ENCODE measurements at places on chromosomes 7 and 10. TPM values are rescaled to one million over a fixed set of nuclear protein-coding genes. Genes with fewer than 3 reads are reported as not detected.

Gene ASZ1
- not detected for total RNA-seq

Gene PTPN20
- not detected for total RNA-seq

- no peak for DNase-seq
Observed at GRCh38 chr7:100189061-100189460, 11.3 kb downstream of the STAG3 start.

GRCh38 chr10:47145290-47145934, 154.6 kb upstream of the GDF10 start:
- DNase-seq: no peak

DNA sequence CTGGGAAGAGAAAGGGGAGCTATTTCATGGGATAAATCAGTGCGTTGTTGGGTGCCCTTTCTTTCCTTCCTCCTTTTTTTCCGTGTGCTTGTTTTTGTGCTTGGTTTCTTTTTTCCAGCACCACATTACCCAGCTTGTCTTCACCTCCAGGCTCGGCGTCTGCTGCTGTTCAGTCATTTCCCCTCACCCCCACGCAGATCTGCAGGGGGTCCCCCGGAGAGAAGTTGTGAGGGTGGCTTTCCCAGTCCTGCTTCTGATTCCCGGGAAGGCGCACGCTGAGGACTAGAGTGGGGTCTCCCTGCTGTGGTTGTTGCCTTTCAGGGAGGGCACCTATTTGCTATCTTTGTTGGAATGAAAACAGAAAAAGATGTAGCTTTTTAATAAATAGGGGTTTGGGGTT, 1.6 kb downstream of the CAMK1D start:
- no peak for DNase-seq

- no peak for DNase-seq
Observed at GRCh38 chr7:155310425-155311114, 12.9 kb downstream of the INSIG1 start.

GRCh38 chr7:88091988-88092675, 127.7 kb downstream of the SRI start:
- no peak for DNase-seq

DNA sequence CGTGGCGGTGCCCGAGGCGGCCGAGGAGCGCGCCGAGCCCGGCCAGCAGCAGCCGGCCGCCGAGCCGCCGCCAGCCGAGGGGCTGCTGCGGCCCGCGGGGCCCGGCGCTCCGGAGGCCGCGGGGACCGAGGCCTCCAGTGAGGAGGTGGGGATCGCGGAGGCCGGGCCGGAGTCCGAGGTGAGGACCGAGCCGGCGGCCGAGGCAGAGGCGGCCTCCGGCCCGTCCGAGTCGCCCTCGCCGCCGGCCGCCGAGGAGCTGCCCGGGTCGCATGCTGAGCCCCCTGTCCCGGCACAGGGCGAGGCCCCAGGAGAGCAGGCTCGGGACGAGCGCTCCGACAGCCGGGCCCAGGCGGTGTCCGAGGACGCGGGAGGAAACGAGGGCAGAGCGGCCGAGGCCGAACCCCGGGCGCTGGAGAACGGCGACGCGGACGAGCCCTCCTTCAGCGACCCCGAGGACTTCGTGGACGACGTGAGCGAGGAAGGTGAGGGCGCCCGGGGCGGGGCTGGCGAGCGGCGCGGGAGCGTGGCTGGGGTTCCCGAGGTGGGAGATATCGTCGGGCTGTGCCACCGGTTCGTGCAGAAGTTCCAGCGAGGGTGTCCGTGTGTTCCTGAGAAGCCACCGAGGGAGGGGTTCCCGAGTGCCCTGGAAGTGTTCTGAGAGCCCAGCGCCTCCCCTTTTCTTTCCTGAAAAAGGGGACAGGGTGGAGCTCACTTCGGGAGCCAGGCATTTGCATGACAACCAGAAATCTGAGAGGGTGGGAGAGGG, 495 bp downstream of the EIF3B start:
- peak; percentile 3 for DNase-seq

Gene SLC13A4
- total RNA-seq: 0.29 TPM

GRCh38 chr7:31873816-31874597, 187.0 kb downstream of the PPP1R17 start:
- no peak for DNase-seq

DNA sequence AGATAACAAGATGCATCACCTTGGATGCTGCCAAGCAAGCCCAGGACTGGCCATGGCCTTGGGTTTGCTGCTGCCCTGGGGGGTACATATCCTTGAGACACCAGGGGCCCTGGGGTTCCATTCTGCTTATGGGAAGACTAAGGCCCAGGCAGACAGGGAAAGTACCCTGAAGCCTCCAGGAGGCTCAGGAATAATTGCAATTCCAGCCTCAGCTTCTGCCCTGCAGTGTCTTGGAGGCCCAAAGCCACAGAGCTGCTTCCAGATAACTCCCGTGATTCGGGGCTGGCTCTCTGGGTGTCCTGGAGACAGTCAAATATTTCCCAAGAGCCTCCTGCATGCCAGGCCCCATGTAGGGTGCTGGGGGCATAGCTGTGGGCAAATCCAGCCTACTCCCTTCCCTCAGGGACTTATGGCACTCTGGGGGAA, 22.6 kb downstream of the MYL10 start:
- DNase-seq: no peak

- peak; percentile 68 for DNase-seq
Observed at GRCh38 chr10:119112056-119112455, 8.1 kb downstream of the DENND10 start.

Gene TAC1
- not detected for total RNA-seq

GRCh38 chr7:46486256-46487206, 565.5 kb upstream of the IGFBP3 start:
- peak; percentile 87 for DNase-seq

Gene IFIT1B
- not detected for total RNA-seq

Gene STOX1
- total RNA-seq: 0.09 TPM

DNA sequence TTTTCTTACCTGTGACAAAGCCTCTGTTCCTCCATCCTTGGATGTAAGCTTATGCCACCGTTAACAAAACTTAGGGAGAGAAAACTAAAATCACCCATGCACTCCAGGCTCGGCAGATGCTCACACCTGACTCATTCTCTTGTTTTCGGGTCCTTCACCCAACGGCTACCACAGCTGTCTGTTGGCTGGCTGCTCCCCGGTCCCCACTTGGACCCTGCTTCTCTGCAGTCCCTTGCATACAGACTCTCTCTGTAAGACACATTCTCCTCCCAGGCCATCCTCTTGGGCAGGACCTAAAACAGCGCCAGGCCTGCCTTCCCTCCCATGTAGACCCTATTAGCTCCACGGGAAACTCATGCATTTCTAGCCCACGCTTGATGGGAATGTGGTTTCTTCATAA, 12.1 kb upstream of the INHBA start:
- DNase-seq: no peak

DNA sequence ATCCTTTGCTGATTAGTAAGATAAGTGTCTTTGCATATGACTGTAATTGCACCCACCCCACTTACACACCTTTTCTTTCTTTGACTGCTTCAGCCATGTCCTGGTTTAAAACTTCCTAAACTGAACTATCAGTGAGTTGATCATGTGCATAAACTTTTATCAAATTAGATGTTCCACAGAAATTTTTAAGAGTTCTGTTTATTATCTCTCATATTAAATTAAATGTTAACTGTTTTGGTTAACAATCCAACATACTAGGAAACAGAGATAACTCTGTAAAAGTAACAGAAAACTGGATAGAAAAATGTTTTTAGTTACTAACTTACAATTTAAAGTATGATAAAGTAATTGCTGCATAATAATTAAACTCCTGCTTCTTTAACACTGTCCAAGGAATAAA, 959.6 kb upstream of the LRRN3 start:
- no peak for DNase-seq

- no peak for DNase-seq
Observed at GRCh38 chr10:132589681-132590080, 52.1 kb downstream of the INPP5A start.

Gene DLX5
- total RNA-seq: not detected

Gene KNDC1
- total RNA-seq: 0.05 TPM

GRCh38 chr10:79387974-79388850, 40.9 kb downstream of the PPIF start:
- DNase-seq: no peak

DNA sequence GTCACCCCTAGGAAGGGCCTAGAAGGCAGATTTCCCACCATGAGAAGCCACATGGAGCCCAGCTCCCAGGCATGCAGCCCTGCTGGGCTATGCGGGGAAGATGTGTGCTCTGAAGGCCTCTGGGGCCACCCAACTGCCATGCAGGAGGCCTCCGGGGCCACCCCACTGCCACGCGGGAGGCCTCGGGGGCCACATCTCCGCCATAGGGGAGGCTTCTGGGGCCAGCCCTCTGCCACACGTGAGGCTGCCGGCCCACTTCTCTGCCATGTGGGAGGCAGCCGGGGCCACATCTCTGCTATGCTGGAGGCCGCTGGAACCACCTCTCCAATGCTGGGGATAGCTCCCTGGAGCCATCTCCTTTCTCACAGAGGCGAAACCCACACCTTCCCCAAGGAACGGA, 451.8 kb downstream of the DNAJB6 start:
- no peak for DNase-seq

Gene FAM237B
- total RNA-seq: not detected

DNA sequence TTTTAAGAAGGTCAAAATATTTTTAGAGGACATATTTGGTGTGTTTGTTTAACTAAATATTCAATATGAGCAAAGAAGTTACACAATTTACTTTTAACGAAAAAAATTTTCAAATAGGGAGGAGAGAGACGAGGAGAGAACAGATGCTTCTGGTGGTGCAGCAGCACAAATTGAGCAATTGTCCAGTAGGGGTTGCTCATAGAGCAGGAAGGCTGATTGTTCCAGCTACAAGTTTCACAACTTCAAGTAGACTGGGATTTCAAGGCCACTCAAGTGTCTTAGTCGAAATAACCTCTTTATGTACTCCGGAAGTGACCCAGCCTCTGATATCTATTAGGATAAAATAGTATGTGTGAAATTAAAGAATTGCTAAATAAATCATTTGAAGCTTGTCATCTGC, 197.9 kb downstream of the HDAC9 start:
- DNase-seq: peak; percentile 70

Gene CALY
- total RNA-seq: not detected

Gene NANOS1
- 0.16 TPM for total RNA-seq

- DNase-seq: peak; percentile 40
Observed at GRCh38 chr10:71968553-71969474, 4.6 kb downstream of the CHST3 start.

- DNase-seq: no peak
Observed at GRCh38 chr10:70052462-70053217, at the start of gene MACROH2A2. TSS of gene MACROH2A2 (plus strand) at chr10:70052846. CDS start at chr10:70075659, 22,813 bp downstream.

GRCh38 chr7:1466524-1467271, 7.4 kb upstream of the MICALL2 start:
- DNase-seq: peak; percentile 20

DNA sequence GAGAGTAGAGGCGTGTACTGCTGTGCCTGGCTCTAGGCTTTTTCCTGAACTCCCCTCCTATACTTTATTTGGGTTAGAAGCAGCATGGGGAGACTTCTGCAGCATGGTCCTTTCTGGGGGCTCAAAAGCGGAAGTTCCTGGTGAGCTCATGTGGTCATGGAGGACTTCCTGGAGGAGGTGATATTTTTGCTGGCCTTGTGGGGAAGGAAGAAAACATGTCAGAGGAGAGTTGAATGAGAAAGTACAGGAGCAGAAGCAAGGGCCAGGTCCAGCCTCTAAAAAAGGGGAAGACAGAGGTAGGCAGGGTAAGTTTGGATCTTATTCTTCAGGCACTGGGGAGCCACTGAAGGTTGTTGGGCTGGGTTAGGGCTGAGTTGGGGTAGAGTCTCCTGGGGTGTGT, 45.5 kb downstream of the CASTOR2 start:
- no peak for DNase-seq

Gene OR2A25
- total RNA-seq: not detected

- DNase-seq: no peak
Observed at GRCh38 chr7:44097064-44097932, 6.8 kb upstream of the AEBP1 start.

Gene RARRES2
- not detected for total RNA-seq

- DNase-seq: no peak
Observed at GRCh38 chr10:42988069-42988468, 88.8 kb upstream of the RET start.

Gene PKD2L1
- not detected for total RNA-seq

Gene AP4M1
- 22.0 TPM for total RNA-seq

GRCh38 chr10:113058523-113059370, 108.7 kb downstream of the TCF7L2 start:
- DNase-seq: peak; percentile 50

DNA sequence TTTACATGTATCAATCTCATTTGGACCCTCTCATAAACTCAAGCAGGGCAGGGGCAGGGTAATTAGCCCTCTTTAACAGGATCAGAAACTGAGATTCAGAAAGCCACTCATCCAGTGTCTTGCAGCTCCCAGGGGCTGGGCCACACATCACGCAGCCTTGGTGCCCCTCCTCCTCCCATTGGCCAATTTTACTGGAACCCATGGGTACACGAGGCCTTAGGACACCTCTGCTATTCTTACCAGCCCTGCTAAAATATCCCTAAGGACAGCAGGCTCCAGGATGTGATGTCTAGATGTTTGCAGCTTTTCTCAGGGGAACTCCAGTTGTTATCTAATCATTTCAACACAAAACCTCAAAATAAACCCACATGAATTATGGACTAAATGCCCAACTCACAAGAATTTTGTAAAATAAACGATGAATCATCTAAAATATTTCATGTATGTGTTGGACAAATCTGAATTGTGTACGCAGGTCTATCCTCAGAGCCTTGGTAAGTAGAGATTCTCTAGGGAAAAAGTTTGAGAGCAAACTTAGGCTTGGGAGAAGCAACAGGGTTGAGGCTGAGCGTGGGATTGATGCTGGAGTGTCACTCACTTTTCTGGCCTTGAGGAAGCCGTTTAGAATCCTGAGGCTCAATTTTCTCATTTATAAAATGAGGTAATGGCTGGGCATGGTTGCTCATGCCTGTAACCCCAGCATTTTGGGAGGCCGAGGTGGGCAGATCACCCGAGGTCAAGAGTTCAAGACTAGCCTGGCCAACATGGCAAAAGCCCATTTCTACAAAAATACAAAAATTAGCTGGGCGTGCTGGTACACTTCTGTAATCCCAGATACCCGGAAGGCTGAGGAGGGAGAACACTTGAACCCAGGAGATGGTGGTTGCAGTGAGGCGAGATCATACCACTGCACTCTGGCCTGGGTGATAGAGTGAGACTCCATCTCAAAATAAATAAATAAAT, 69.7 kb upstream of the TNS3 start:
- peak; percentile 94 for DNase-seq

DNA sequence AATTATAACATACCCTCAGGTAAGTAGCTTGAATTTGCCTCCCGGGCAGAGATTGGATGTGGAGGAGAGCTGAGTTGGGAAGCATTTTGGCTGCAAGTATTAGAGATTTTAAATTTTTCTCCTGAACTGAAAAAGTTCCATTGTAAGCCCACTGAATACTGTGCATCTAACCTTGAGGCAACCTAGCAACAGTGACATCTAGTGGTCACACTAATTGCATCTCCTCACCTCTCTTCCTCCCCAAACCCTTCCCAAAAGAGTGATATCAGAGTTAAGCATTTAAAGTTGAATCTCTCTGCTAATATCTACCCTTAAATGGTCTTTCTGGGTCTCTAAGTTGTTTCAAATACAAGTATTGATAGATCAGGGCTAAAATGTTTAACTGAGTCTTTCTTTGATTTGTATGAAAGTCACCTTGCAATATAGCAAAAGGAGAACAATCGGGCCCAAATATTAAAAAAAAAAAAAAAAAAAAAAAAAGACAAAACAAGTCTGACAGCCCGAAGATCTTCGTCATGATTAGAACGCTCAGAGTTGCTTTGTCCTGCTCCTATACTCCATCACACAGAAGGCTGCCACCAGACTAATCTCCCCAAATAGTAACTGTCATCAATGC, 40.4 kb upstream of the DLX5 start:
- peak; percentile 35 for DNase-seq

- no peak for DNase-seq
Observed at GRCh38 chr7:18347170-18347569, 148.4 kb upstream of the HDAC9 start.

Gene GATA3
- total RNA-seq: not detected

Data from HFFc6 (cell line).